ENCODE measurements at places on chromosomes 2 and 18.

GRCh38 chr2:24104906-24105305 lies 18.2 kb downstream of the PFN4 start:
- H3K27ac ChIP-seq = no peak overlapping the region
- H3K4me3 ChIP-seq = no peak overlapping the region
- no peaks in the 10 kb centered on the region for H3K27me3 ChIP-seq
- no peak for DNase-seq

GRCh38 chr2:50691513-50691912 lies 340.4 kb downstream of the NRXN1 start:
- H3K36me3 ChIP-seq = no peaks in the 10 kb centered on the region
- no peaks in the 10 kb centered on the region for H3K27me3 ChIP-seq
- DNase-seq = no peak
- H3K4me3 ChIP-seq = no peak overlapping the region

DNA sequence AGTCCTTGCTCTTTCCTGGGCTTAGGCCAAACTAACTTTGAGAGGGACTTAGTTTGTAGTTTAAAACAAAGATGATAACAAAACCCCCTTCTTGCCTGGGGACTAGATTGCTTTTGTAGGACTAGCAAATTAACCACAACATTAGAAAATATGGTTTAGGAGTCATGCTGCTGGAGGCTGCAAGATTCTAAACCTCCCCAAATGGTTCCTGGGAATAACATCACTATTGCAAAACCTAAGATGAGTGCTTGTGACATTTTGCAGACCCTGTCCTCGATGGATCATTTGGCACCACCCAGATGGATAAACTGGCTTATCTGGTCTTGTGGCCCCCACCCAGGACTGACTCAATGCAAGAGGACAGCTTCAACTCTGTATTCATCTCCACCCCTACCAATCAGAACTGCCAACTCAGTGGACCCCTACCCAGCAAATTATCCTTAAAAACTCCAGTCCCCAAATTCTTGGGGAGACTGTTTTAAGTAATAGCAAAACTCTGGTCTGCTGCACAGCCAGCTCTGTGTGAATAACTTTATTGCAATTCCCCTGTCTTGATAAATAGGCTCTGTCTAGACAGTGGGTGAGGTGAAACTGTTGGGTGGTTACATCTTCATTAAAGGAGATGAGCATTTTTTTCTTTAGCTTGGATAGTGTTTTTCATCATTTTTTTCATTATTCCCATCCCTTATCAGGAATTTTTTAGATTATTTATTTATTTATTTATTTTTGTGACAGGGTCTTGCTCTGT lies 58.9 kb downstream of the SPTBN1 start:
- H3K36me3 ChIP-seq = no peaks in the 10 kb centered on the region
- DNase-seq = no peak

DNA sequence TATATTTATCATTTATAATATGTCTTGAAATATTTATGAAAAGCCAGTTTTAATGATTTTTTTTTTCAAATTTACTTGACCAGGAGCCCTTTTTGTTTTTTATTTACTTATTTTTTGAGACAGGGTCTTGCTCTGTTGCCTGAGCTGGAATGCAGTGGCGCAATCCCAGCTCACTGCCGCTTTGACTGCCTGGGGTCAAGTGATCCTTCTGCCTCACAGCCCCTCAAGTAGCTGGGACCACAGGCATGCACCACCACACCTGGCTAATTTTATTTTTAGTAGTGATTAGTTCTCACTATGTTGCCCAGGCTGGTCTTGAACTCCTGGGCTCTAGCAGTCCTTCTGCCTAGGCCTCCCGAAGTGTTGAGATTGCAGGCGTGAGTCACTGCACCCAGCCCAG lies 5.7 kb downstream of the EPB41L5 start:
- peaks cover 1% of the 10 kb centered on the region for H3K4me1 ChIP-seq
- no peak overlapping the region for H3K4me3 ChIP-seq
- no peaks in the 10 kb centered on the region for H3K27me3 ChIP-seq
- no peak for DNase-seq
- H3K27ac ChIP-seq = no peak overlapping the region

DNA sequence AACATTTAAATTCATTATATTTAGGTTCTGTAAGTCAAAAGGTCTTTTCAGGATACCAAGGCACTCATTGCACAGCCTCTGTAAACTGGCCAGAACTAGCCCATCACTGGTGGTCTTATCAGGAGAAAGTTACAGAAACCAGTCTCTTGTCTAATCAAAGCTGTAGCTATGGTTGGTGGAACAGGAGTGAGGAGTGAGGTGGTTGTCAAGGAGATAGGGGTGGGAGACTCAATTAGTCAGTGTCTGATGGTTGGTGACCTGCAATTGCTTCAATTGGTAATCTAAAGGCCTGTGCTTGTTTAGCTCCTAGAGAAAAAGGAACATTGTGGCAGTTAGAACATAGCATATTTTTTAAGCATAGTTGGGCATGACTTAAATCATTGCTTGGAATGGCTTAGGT lies 458.6 kb upstream of the CDH2 start:
- H3K4me3 ChIP-seq = no peak overlapping the region
- no peak overlapping the region for H3K27ac ChIP-seq
- no peaks in the 10 kb centered on the region for H3K36me3 ChIP-seq

DNA sequence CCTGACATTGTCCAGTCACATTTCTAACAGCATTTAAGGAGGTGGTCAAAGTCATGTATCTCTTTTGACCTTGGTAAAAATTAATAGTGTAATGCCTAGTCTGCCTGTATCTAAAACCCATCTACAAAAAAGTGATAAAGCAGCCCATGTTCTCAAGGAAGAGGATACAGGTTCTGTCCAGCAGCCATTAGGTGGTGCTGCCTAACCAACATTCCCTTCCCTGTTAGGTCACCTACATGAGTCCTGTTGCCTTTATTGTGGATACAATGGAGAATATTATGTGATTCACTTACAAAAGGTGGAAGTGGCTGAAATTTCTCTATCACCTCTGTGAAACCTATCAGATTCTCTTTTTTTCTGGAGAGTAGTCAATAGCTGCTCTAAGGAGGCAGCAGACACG lies 52.5 kb downstream of the AQP4 start:
- H3K4me3 ChIP-seq = no peak overlapping the region
- H3K36me3 ChIP-seq = no peaks in the 10 kb centered on the region
- H3K27ac ChIP-seq = no peak overlapping the region
- no peak for DNase-seq
- H3K4me1 ChIP-seq = no peaks in the 10 kb centered on the region
- H3K27me3 ChIP-seq = no peaks in the 10 kb centered on the region

DNA sequence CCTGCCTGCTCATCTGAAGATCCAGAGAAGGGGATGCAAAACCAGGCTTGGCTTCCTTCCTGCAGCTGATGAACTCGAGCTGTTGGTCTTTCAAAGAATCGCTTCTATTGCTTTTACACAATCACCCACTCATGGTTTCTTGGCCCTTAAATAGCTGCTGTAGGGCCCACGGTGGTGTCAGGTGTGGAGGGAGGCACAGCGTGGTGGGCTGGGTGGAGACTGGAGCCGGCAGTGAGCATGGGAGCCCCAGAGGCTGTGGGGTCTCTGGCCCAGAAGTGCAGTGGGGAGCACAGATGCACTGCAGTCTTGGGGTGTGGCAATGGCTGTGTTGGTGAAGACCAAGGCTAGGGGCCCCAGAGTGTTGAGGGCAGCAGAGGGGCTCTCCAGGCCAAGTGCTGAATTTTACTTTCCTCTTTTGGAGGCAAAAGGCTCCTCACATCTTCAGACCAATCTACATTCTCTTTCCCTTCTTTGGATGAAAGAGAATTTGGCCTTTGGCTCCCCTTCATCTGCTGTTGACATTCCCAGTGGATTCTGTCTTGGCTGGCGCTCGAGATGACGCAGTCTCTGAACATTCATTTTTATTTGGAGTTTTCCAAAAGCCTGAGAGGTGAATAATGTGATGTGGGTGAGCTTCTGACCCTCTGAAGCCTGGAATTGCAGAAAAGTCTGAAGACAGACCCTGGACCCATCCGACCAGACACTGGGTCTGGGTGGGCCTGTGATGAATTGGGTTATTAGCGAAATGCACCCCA lies 70.1 kb upstream of the ASB18 start:
- peaks cover 1% of the 10 kb centered on the region for H3K27me3 ChIP-seq
- H3K27ac ChIP-seq = no peak overlapping the region
- DNase-seq = no peak

DNA sequence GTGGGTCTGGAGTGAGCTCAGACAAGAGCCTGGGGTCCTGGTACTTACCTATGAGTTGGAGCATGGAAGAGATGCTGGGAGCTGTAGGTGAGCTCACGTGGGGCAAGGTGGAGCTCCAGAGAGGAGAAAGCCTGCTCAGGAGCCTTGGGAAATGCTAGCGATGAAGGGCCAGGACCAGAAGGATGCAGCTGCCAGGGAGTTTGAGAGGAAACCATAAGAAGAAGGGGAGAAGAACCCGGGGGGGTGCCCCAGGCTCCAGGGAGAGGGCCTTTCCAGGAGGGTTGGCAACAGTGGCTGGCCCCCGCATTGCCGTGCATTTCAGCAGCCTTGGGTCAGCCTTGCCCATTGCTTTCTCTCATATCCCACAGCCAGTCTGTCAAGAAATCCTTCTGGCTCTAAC lies 268.7 kb downstream of the GLI2 start:
- H3K4me1 ChIP-seq = no peaks in the 10 kb centered on the region
- no peak for DNase-seq
- peaks cover 11% of the 10 kb centered on the region for H3K27me3 ChIP-seq
- no peak overlapping the region for H3K4me3 ChIP-seq
- H3K36me3 ChIP-seq = no peaks in the 10 kb centered on the region
- H3K27ac ChIP-seq = no peak overlapping the region

- no peaks in the 10 kb centered on the region for H3K27me3 ChIP-seq
- no peaks in the 10 kb centered on the region for H3K4me1 ChIP-seq
- H3K36me3 ChIP-seq = peaks cover 3% of the 10 kb centered on the region
- H3K27ac ChIP-seq = no peak overlapping the region
- H3K4me3 ChIP-seq = no peak overlapping the region
Measured at GRCh38 chr18:74906184-74906583, 302.8 kb downstream of the PTGR3 start.

DNA sequence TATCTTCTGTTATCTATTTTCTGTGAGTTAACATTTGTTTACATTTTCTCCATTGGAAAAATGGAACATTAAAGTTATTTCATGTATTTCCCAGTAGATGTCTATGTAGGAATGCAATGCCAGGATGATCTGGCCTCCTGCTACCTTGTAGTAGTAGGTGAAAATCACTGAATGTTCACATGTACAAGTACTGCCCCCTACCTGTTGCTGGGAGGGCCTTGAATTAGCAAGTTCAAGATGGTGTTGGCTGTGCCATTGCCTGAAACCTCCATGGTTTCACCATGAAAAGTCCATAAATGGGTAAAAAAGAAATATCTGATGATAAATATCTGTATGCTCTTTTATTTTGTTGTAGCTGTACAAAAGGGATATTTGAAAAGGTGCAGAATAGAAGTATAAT lies 30.7 kb downstream of the XRCC5 start:
- H3K36me3 ChIP-seq = peaks cover 59% of the 10 kb centered on the region
- H3K27me3 ChIP-seq = no peaks in the 10 kb centered on the region
- peaks cover 10% of the 10 kb centered on the region for H3K4me1 ChIP-seq
- no peak for DNase-seq
- no peak overlapping the region for H3K27ac ChIP-seq

DNA sequence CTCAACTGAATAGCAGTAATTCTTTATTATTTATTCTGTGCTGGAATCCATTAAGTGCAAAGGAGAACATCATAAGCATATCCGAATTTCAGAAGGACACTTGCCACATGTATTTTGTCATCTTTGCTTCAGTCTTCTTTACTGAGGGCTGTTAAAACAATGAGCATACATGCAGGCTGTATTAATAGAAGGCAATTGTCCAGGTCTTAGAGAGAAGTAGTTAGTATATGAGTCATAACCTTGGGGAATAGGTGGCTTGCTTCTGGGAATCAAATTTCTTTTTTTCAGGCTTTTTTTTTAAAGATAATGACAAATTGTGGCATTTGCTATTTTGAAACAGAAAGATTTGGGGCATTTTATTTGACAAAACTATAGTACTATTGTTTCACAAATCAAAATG lies 773.5 kb downstream of the CNTNAP5 start:
- H3K4me3 ChIP-seq = no peak overlapping the region
- no peaks in the 10 kb centered on the region for H3K36me3 ChIP-seq
- no peak overlapping the region for H3K27ac ChIP-seq
- H3K4me1 ChIP-seq = no peaks in the 10 kb centered on the region
- DNase-seq = no peak

- DNase-seq = no peak
- H3K27ac ChIP-seq = no peak overlapping the region
- no peak overlapping the region for H3K4me3 ChIP-seq
- peaks cover 1% of the 10 kb centered on the region for H3K36me3 ChIP-seq
Measured at GRCh38 chr2:215693999-215694580, 258.2 kb upstream of the FN1 start.

DNA sequence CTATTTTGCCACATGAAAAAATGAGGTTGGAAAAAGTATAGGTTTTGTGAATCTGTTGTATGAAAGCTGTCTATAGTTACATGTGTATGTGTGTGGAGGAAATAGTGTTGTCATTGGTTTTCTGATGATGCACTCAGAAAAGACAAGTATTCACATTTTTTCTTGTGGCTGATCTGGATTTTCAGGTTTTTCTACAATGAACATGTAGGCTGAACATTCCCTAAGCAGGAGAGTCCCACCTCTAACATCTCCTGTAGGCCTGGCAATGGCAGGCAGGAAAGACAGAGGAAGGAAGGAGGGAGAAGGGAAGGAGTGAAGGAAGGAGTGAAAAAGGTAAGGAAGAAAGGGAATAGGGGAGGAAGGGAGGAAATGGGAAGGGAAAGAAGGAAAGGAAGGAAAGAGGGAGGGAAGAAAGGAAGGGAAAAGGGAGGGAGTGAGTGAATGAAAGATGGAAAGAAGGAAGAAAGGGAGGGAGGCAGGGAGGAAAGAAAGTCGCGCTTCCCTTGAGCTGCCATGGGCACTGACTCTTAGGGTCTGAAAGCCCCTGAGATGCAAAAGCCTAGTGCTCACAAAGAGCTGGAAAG lies 495 bp upstream of the IL36RN start:
- H3K27me3 ChIP-seq = peaks cover 41% of the 10 kb centered on the region
- no peak overlapping the region for H3K4me3 ChIP-seq
- no peaks in the 10 kb centered on the region for H3K4me1 ChIP-seq
- H3K36me3 ChIP-seq = peaks cover 2% of the 10 kb centered on the region

- peaks cover 2% of the 10 kb centered on the region for H3K4me1 ChIP-seq
- no peak overlapping the region for H3K4me3 ChIP-seq
- no peaks in the 10 kb centered on the region for H3K36me3 ChIP-seq
- H3K27me3 ChIP-seq = no peaks in the 10 kb centered on the region
- DNase-seq = no peak
- H3K27ac ChIP-seq = no peak overlapping the region
Measured at GRCh38 chr18:34859496-34859895, 149.4 kb downstream of the DTNA start.

- no peaks in the 10 kb centered on the region for H3K4me1 ChIP-seq
- no peak for DNase-seq
- H3K36me3 ChIP-seq = peaks cover 7% of the 10 kb centered on the region
- no peak overlapping the region for H3K4me3 ChIP-seq
- no peaks in the 10 kb centered on the region for H3K27me3 ChIP-seq
- no peak overlapping the region for H3K27ac ChIP-seq
Measured at GRCh38 chr18:49067071-49067470, 116.3 kb upstream of the SMAD7 start.

GRCh38 chr2:119760956-119761275 lies 1.2 kb downstream of the PTPN4 start:
- H3K4me3 ChIP-seq = peak overlapping the region; percentile 98
- peaks cover 4% of the 10 kb centered on the region for H3K36me3 ChIP-seq
- H3K27me3 ChIP-seq = no peaks in the 10 kb centered on the region
- no peak for DNase-seq

All from stimulated activated naive B cell treated with anti-CD40 and anti-IgM and Interleukin-4, amounts not matched to agents 10 μg/mL and 1 μg/mL and 100 μg/mL, for 72 hours (primary cell).